ENCODE measurements at places on chromosomes 6 and 20. TPM values are rescaled to one million over a fixed set of nuclear protein-coding genes. Genes with fewer than 3 reads are reported as not detected.

Gene C6orf52
- total RNA-seq, result 0.50 TPM

Gene ADGRG6
- 0.33 TPM for total RNA-seq

Gene PTCHD4
- 3.5 TPM for total RNA-seq

Gene NKX2-2
- not detected for total RNA-seq

Gene CDC25B
- 105 TPM for total RNA-seq

Gene PTGIS
- total RNA-seq, result 255 TPM

Gene SOX12
- total RNA-seq, result 9.5 TPM

Gene GTSF1L
- not detected for total RNA-seq

Gene MYH7B
- 0.15 TPM for total RNA-seq

Gene FLRT3
- total RNA-seq, result 5.0 TPM

Gene BNIP5
- not detected for total RNA-seq

Gene FYN
- 45.2 TPM for total RNA-seq

Gene SYTL3
- total RNA-seq, result 4.9 TPM

Gene FAM184A
- 0.50 TPM for total RNA-seq

Gene TMEM30A
- 172 TPM for total RNA-seq

Gene TREML2
- not detected for total RNA-seq

Gene TCF21
- total RNA-seq, result 65.0 TPM

Gene NKX2-4
- not detected for total RNA-seq

Gene ZC2HC1B
- not detected for total RNA-seq

Gene DNAH8
- total RNA-seq, result 0.44 TPM

Gene LST1
- total RNA-seq, result not detected

Gene HEBP2
- total RNA-seq, result 41.2 TPM

Gene LY6G5C
- total RNA-seq, result 0.73 TPM

Gene ZNF217
- total RNA-seq, result 25.5 TPM

Gene ENPP3
- 0.15 TPM for total RNA-seq

Gene AGER
- 0.50 TPM for total RNA-seq

Gene FAM120B
- total RNA-seq, result 21.0 TPM

Gene OR12D3
- total RNA-seq, result not detected

Gene RNF114
- total RNA-seq, result 123 TPM

Gene TMEM151B
- total RNA-seq, result under 0.01 TPM

Gene NRN1
- 0.83 TPM for total RNA-seq

Gene HTR1E
- not detected for total RNA-seq

Gene KATNA1
- 27.3 TPM for total RNA-seq

Gene PIGT
- total RNA-seq, result 56.1 TPM

Gene PRKN
- 7.4 TPM for total RNA-seq

Gene NOTCH4
- 1.3 TPM for total RNA-seq

Gene CD40
- 8.8 TPM for total RNA-seq

Gene UNC5CL
- under 0.01 TPM for total RNA-seq

Data from smooth muscle cell of trachea (primary cell).